Activated naive CD4-positive, alpha-beta T cell treated with anti-CD3 and anti-CD28 coated beads, Interleukin-2, amount 10 ng/mL, durations not matched to agents 7 days and 5 days (primary cell): ENCODE measurements at places on chromosomes 3 and 15.

- DNase-seq = peak; percentile 48
Measured at GRCh38 chr3:155853214-155854140, 750 bp downstream of the SLC33A1 start.

- peak; percentile 75 for DNase-seq
Measured at GRCh38 chr15:66472176-66472999, 25.2 kb downstream of the SNAPC5 start.

- DNase-seq = no peak
Measured at GRCh38 chr15:68580883-68581155, 2.0 kb downstream of the CORO2B start.

DNA sequence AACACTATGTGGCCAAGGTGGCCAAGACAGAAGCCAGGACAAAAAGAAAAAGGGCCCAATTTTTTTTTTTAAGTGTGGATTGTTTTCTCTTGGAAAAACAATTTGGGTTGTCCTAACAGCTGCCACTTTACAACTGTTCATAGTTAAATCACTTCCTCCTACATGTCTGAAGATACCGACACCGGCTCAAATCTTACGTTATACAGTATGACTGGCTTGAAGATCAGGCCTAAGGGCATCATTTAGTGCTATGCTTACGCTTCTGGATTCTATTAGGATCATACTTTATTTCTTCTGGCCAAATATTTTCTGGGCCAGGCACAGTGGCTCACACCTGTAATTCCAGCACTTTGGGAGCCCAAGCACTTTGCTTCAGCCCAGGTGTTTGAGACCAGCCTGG lies 404.4 kb downstream of the MECOM start:
- DNase-seq = no peak

DNA sequence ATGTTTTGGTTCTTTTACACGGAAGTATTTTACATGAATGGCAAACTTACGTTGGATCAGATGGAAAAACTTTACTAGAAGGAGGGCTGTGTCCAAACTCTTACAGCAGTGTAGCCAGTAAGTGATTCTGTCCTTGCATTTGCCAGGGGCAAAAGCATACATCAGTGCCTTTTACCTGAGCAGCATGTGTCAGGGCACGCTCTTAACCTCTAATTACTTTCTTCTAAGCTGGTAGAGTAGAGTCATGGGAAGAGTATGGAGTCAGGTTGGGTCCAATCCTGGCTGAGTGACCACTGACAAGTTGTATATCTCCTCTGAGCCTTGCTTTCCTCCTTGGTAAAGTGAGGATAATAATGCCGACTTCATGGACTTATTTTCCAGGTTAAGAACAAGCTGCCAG lies 47.1 kb downstream of the RYR3 start:
- DNase-seq = no peak

GRCh38 chr3:33575311-33575710 lies 135.1 kb upstream of the UBP1 start:
- no peak for DNase-seq

- DNase-seq = no peak
Measured at GRCh38 chr15:92346063-92346462, 47.6 kb upstream of the ST8SIA2 start.

DNA sequence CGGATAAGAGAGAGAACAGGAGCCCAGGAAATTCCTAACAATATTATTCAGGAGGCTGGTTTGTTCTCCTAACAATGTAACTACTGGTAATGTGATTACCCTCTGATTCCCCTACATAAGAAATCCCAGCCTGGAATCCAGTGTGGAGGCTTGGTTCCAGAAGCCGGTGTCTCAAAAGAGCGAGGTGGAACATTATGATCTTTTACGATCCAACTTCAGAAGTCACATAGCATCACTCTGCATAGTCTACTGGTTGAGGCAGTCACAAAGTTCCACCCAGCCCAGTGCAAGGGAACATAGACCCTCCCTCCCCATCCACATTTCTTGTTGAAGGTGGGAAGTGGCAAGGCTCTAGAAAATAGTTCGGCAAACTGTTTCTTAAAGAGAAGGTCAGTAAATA lies 81.6 kb upstream of the GALNT15 start:
- DNase-seq = no peak

- DNase-seq = peak; percentile 30
Measured at GRCh38 chr15:83365370-83365938, 81.0 kb upstream of the BNC1 start.

- no peak for DNase-seq
Measured at GRCh38 chr15:100132309-100132708, 209.5 kb downstream of the ADAMTS17 start.

GRCh38 chr3:186511245-186511644 lies 32.9 kb downstream of the CRYGS start:
- no peak for DNase-seq

DNA sequence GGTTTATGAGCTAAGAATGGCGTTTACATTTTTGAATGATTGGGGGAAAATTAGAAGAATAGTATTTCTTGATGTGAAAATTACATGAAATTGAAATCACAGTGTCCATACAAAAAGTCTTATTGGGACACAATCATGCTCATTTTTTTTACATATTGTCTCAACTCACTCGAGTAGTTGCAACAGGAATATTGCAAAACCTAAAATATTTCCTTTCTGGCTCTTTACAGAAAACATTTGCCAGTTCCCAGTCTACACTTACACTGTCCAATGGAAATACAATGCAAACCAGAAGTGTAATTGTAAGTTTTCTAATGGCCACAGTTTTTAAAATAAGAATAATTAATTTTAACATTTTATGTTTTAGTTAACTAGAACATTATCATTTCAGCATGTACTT lies 137.8 kb downstream of the SAMMSON start:
- DNase-seq = no peak
